ENCODE measurements at places on chromosomes 1 and 21. TPM values are rescaled to one million over a fixed set of nuclear protein-coding genes. Genes with fewer than 3 reads are reported as not detected.
A peak's percentile ranks its signal among the peaks of the same experiment; 100 is the strongest.

The SAMD13 gene
- total RNA-seq = 0.94 TPM

- peak; percentile 6 for DNase-seq
Observed at GRCh38 chr1:15304708-15305467, 57.9 kb downstream of the FHAD1 start.

GRCh38 chr1:116538544-116538943, 32.3 kb downstream of the CD58 start:
- no peak for DNase-seq

GRCh38 chr1:225479341-225479740, 51.5 kb upstream of the LBR start:
- DNase-seq = no peak

The OR6Y1 gene
- not detected for total RNA-seq

The SAMD11 gene
- total RNA-seq = 0.51 TPM

The S100A7A gene
- not detected for total RNA-seq

The PTBP2 gene
- total RNA-seq = 27.3 TPM

The CLEC20A gene
- total RNA-seq = not detected

- DNase-seq = peak; percentile 15
Observed at GRCh38 chr1:174217248-174217647, 57.9 kb downstream of the RABGAP1L start.

GRCh38 chr1:62247391-62248168, 52.9 kb downstream of the L1TD1 start:
- DNase-seq = no peak

DNA sequence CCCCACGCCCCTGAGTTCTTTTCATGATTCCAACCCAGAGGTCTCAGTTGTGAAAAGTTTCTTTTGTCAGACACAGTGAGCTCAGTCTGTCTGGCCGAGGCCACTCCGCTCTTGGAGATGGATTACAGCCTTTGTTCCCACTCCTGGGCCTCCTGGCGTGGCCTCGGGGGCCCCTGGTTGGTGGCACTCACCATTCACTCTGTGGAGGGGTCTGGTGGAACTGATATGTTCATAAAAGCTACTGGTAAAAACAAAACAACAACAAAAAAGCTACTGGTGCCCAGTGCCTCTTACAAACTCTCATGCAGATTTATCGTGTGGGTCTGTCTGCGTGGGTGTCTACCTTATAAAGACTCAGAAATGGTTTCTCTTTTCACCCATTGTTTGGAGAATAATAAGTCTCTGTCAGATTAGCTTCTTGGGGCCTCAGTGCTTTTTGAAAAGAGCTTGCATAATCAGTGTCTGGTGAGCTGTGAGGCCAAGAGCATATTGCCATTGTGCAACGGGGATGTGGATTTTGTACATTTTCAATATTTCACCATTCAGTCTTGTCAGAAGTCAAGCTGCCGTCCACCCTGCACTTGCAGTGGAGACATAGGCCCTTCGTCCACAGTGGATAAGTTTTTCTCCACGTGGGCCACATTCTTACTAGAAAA, 86.7 kb downstream of the GALNT2 start:
- DNase-seq = no peak

DNA sequence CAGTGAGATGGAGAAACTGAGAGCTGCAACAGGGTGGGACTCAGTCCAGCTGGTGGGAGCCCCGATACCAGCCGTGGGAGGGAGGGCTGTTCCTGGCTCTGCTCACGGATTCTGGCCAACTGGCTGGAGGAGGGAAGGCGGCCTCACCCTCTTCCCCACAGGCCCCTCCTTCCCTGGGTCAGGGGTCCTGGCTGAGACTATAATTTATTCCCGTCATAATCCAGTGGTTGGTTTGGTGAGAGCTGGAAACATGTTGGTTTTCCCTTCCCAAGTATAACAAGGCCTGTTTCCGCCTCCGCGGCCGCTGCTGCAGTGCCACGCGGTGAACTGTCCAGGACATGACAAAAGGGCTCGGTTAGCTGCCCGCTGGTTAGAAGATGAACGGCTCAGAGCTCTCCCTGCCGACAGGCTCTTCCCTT, 10.0 kb downstream of the PTPRF start:
- no peak for DNase-seq

GRCh38 chr1:108089477-108089876, 110.7 kb downstream of the SLC25A24 start:
- DNase-seq = no peak

DNA sequence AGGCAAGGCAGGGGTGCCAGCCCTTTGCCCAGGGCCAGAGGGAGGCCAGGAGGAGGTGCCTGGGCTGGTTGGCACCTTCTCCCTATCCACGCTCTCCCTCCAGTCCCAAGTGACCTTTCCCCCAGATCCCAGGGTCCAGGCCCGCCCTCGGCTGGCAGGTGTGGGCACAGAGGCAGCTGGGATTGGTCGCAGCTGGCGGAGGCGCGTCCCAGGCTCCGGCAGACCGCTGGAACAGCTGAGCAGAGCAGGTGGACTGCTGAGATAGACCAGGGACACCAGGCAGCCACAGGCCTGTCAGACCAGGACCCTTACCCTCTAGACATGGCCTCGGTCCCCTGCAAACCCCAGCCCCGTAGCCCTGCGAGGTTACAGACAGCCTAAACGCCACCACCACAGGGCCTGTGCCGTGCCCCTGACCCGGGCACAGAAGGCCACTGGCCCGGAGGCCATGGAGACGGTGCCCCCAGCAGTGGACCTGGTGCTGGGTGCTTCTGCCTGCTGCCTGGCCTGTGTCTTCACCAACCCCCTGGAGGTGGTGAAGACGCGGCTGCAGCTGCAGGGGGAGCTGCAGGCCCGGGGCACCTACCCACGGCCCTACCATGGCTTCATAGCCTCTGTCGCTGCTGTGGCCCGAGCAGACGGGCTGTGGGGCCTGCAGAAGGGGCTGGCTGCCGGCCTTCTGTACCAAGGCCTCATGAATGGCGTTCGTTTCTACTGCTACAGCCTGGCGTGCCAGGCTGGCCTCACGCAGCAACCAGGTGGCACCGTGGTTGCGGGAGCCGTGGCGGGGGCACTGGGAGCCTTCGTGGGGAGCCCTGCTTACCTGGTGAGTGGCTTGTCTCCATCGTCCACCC, at the start of gene SLC25A34:
TSS of gene SLC25A34 (plus strand) at position 221 of the 854 bp plus-strand sequence. CDS start at position 449, 228 bp downstream.
- DNase-seq = no peak

The DCDC2B gene
- not detected for total RNA-seq

DNA sequence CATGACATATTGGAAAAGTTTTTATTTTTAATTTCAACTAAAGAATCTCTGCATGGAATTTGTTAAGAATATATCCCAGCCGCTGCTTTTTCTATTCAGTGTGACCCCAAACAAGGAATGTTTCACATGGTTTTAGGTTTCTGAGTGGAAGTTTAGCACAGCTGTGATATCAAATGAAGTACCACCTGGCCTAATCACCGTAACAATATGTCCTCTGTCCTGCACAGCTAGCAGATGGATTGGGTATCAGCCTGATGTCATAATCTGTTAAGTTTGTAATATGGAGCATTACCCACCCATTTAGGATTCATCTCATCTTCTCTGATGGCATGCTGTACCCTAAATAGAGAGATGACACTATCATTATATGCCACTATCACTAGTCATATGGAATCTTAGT, 963.7 kb upstream of the ADGRL2 start:
- no peak for DNase-seq

DNA sequence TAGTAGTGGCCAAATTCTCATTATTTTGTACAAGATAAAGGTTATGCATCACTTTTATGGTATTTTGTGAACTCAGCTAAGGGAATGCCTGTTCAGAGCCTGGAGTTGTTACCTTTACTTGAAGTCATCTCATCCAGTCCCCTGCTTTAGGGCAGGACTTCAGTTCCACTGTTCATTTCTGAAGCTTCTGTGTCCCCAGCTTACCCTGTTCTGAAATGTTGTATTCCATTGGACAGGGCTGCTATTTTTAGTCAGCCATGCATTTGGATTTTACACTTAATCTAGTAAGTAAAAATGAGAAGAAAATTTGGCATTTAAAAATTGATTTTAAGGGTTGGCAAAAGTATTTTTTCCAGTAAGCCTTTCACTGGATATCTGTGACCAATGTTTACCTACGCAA, 11.6 kb upstream of the C4BPB start:
- DNase-seq = no peak

- DNase-seq = no peak
Observed at GRCh38 chr1:36669262-36669661, 186.5 kb upstream of the CSF3R start.
